ENCODE measurements at places on chromosomes 1 and 21. TPM values are rescaled to one million over a fixed set of nuclear protein-coding genes. Genes with fewer than 3 reads are reported as not detected.

- no peak for ATAC-seq
Observed at GRCh38 chr1:38746941-38747600, 112.5 kb downstream of the RRAGC start.

- no peak for ATAC-seq
Observed at GRCh38 chr1:109718495-109718894, 6.4 kb downstream of the GSTM5 start.

GRCh38 chr1:181152892-181153633 is 64.6 kb downstream of the IER5 start:
- peak; percentile 97 for ATAC-seq

DNA sequence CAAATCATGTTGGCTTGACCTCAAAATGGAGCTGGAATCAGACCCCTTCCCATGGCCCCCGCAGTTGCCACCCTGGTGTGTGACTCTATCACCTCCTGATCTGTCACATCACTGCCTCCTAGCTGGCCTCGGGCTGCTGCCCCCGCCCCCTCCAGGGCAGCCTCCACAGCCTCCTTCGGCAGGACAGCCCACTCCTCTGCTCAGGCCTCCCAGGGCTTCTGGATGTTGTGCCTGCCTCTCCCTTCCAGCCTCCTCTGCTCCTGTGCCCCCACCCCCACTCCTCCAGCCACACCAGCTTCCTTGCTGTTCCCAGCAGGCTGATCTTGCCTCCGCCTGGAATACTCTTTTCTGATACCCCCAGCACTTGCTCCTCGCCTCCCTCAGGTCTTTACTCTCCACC is 134.4 kb upstream of the EDN2 start:
- no peak for ATAC-seq

DNA sequence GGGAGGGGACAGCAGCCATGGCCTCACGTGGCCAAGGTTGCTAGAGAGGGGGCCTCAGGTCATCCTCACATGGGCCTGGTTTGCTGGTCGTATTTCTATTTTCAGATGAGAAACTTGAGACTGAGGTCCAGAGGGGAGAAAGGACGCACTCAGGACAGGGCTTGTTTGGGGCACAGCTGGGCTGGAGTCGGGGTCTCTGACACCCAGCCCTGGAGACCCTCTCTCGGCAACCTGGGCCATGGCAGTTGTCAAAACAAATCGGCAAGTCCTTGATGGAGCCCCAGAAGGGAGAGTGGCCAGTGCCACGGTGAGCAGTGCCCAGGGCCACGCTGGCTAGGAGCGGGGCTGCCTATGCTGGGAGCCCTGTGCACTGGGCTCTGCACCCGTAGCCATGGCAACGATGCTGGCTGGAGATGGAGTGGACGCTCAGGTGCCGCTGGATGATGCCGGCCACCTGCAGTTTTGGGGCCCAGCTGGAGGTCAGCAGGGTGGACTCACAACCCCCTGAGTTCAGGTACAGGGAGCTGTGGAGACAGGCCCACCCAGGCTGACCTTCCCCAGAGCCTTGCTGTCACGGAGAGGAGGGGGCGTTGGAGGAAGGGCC is 11.1 kb downstream of the LRRC3 start:
- ATAC-seq, result no peak

DNA sequence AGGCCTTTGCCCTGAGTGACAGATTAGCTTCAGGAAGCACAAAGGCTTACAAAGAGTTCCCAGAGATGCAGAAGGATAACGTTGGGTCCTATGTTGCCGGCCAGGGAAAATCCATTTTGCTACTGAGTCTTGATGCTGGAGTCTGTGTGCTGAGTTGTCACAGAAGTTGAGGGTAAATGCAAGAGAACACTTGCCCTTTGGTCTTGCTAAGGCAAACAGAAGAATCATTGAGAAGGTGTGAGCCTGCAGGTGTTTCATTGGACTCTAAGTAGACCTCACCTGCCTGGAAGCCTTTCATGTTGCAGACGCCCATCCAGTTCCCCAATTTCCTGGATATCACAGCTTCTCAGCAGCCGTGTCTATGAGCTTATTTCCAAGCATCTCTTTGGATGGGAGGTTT is 105.2 kb downstream of the PCP4 start:
- no peak for ATAC-seq

Gene TIMM17A
- total RNA-seq, result 38.6 TPM

Gene FMO3
- total RNA-seq, result 4.7 TPM

Gene ST6GALNAC3
- 3.4 TPM for total RNA-seq

Gene TNFRSF18
- total RNA-seq, result 2.2 TPM

- no peak for ATAC-seq
Observed at GRCh38 chr21:42360317-42360716, 6.0 kb downstream of the TFF1 start.

Gene F5
- 0.12 TPM for total RNA-seq

- no peak for ATAC-seq
Observed at GRCh38 chr1:53498555-53499131, 39.4 kb downstream of the DMRTB1 start.

DNA sequence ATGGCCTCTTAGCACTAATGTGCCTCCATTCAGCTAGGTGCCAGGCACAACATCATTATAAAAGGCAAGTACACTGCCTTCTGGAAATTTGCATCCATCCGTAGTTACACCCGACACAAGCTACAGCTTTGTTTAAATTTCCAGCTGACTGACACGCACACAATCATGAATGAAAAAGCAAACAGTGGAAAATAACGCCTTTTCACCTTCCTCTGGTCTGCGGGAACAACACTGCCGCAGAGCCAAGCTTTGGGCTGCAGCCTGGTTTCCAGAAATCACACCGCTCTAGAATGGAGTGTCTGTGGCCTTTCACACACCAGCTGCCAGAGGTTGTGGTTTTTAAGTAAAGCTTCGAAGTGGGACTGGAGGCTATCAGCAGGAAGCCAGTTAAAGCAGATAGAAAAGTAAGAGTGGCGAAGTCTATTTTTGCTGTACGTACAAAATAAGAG is 142.8 kb upstream of the COA6 start:
- no peak for ATAC-seq

Gene S100A7
- 253 TPM for total RNA-seq
